ENCODE measurements at places on chromosomes 16 and 17.

DNA sequence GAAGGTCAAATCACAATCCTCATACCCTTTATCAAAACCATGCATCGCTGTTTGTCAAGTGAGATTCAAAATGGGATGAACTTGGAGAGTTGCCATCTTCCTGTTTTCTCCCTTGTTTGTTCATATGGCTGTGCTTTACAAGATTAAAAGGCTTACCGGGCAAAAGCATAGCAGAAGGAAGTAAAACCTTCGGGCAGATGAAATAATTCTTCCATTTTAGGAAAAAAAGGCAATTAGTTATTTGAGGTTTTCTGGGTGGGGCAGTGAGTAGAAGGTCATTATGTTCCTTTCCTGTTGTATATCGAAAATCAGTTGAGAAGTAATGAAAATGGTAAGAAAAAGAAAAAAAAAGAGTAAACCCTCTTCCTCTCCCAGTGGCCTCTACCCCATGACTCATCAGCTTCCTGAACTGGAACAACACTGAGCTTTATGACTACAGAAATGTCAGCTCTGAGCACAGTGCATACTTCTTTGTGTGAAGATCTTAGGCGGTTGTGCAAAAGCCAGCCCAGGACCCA lies 369.2 kb downstream of the CDH13 start:
- no peaks in the 10 kb centered on the region for H3K36me3 ChIP-seq
- H3K4me3 ChIP-seq: no peak overlapping the region

DNA sequence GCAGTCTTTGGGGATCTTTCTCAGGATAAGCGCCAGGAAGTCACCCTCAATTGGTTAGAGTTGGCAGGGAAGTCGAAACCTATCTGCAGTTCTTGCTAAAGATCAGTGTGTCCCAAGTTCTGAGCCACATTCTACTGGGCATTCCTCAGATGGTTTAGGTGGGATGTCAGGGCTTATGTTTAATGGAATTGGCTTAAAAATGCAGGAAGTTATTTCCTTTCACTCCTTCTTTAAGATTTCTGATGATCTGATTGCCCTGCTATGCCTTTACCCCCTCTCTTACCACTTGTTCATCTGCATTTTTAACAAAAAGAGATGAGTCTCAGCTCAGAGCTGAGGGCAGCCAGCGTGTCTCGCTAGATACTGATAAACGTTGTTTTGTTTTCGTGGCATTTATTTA lies 30.8 kb downstream of the FOXL1 start:
- H3K4me1 ChIP-seq: no peaks in the 10 kb centered on the region
- no peaks in the 10 kb centered on the region for H3K27me3 ChIP-seq
- H3K36me3 ChIP-seq: no peaks in the 10 kb centered on the region
- H3K27ac ChIP-seq: no peak overlapping the region
- H3K4me3 ChIP-seq: no peak overlapping the region

GRCh38 chr16:11748404-11749254 lies 6.0 kb upstream of the TXNDC11 start:
- no peaks in the 10 kb centered on the region for H3K27me3 ChIP-seq
- peaks cover 31% of the 10 kb centered on the region for H3K36me3 ChIP-seq
- H3K4me3 ChIP-seq: no peak overlapping the region
- H3K4me1 ChIP-seq: peaks cover 4% of the 10 kb centered on the region
- DNase-seq: no peak
- no peak overlapping the region for H3K27ac ChIP-seq

DNA sequence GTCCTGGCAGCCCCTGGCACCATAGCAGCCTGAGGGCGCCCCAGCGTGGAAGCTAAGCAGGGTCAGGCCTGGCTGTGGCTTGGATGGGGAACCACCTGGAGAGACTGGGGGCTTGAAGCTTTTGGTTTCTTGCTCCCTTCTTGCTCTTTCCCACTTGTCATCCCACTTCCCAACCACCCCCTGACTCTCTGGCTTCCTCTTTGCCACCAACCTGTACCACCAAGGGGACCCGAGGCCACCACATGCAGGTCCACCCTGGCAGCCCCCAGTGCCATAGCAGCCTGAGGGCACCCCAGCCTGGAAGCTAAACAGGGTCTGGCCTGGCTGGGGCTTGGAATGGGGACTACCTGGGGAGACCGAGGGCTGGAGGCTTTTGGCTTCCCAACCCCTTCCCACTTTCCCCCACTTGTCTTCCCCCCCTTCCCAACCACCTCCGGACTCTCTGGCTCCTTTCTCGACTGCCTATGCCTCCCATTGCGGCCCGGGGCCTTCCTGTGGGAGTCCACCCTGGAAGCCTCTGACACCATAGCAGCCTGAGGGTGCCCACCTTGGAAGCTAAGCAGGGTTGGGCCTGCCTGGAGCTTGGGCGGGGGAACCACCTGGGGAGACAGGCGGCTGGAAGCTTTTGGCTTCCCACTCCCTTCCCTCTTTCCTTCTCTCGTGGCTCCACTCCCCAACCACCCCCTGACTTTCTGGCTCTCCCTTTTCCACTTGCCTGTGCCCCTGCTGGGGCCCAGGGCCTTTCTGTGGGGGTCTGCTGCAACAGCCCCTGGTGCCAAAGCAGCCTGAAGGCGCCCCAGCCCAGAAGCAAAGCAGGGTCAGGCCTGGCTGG lies 2294.4 kb downstream of the TP53TG3F start:
- DNase-seq: no peak
- no peak overlapping the region for H3K27ac ChIP-seq
- no peak overlapping the region for H3K4me3 ChIP-seq
- no peaks in the 10 kb centered on the region for H3K36me3 ChIP-seq

GRCh38 chr17:49285716-49286115 lies 55.1 kb upstream of the PHOSPHO1 start:
- no peaks in the 10 kb centered on the region for H3K4me1 ChIP-seq
- H3K4me3 ChIP-seq: no peak overlapping the region
- no peaks in the 10 kb centered on the region for H3K27me3 ChIP-seq
- H3K36me3 ChIP-seq: peaks cover 8% of the 10 kb centered on the region
- DNase-seq: no peak
- no peak overlapping the region for H3K27ac ChIP-seq

GRCh38 chr16:79041206-79041605 lies 559.3 kb downstream of the MAF start:
- no peaks in the 10 kb centered on the region for H3K36me3 ChIP-seq
- no peak for DNase-seq
- H3K4me1 ChIP-seq: no peaks in the 10 kb centered on the region

DNA sequence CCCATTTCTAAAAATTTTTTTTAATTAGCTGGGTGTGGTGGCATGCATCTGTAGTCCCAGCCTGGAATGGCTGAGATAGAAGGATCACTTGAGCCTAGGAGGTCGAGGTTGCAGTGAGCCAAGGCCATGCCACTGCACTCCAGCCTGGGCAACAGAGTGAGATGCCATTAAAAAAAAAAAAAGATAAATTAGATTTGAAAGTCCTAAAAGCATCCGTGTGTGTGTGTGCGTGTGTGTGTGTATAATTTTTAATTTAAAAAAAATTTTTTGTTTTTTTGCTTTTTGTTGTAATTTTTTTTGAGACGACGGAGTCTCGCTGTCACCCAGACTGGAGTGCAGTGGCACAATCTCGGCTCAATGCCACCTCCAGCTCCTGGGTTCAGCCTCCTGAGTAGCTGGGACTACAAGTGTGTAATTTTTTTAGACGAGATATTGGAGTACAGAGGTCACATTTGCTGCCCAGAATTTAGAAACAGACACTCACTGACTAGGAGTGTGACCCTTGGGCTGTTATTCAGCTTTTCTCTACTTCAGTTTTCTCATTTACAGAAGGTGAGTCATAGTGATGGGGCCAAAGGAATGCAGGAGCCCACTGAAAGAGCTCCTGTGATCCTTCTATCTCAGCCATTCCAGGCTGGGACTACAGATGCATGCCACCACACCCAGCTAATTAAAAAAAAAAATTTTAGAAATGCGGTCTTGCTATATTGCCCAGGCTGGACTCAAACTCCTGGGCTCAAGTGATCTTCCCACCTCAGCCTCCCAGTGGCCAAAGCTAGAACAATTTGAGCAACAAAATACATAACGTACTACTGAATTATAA lies 25.5 kb upstream of the TBX4 start:
- no peak for DNase-seq
- H3K4me1 ChIP-seq: no peaks in the 10 kb centered on the region
- H3K27me3 ChIP-seq: no peaks in the 10 kb centered on the region

- H3K4me1 ChIP-seq: peaks cover 25% of the 10 kb centered on the region
- H3K36me3 ChIP-seq: no peaks in the 10 kb centered on the region
- no peaks in the 10 kb centered on the region for H3K27me3 ChIP-seq
- peak; percentile 4 for DNase-seq
Observed at GRCh38 chr17:59800530-59800942, 92.2 kb downstream of the TUBD1 start.

DNA sequence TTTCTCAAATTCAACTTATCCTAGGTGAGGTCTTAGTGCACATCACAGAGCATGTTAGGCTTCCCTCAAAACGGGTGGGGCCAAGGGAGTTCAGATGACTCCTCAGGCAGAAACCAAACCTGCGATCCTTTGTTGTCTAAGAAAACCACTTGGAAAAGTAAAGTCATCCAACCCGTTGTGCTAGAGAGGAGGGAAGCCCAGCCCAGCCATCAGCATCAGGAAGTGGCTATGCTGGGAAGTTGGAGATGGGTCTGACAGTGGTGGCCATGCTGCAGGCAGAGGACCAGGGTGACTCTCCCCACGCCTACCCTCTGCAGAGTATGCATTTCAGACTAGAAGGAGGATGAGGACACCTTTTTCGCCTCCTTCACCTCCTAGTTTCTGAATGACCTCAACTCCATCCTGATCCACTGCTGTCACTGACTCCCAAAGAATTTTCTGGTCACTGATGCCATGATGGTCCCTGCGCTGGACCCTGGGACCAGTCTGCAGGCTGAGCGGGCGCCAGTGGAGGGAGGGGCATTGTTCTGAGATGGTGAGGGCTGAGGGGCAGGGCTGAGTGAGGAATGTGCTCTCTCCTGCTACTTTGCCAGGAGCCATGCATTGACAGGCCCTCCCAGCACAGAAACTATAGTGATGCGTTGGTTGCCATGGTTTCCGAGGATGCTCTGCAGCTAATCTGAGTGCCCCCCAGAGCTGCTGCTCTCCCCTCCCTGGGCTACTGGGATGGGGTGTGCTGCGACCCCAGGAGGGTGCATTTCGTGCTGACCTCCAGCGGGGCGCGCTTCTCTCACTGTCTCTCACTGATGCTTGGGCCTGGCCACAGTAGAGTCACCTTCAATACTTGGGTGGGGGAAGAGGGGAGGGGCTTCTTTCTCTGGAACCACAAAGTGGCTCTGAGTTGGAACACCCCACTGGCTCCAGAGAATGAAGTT lies 20.4 kb downstream of the ALOX12B start:
- no peaks in the 10 kb centered on the region for H3K36me3 ChIP-seq
- peaks cover 7% of the 10 kb centered on the region for H3K4me1 ChIP-seq
- no peak for DNase-seq
- no peaks in the 10 kb centered on the region for H3K27me3 ChIP-seq
- H3K4me3 ChIP-seq: no peak overlapping the region
- H3K27ac ChIP-seq: no peak overlapping the region

Data from Karpas-422 (cell line).